ENCODE measurements at places on chromosomes 7 and 10. TPM values are rescaled to one million over a fixed set of nuclear protein-coding genes. Genes with fewer than 3 reads are reported as not detected.

The PRLHR gene
- total RNA-seq, result not detected

The PSMC2 gene
- total RNA-seq, result 84.3 TPM

The PVRIG gene
- 46.3 TPM for total RNA-seq

GRCh38 chr10:76428551-76429367 lies 997.3 kb downstream of the LRMDA start:
- H3K27ac ChIP-seq, result no peak overlapping the region
- no peak overlapping the region for H3K4me3 ChIP-seq
- no peaks in the 10 kb centered on the region for H3K4me1 ChIP-seq
- no peaks in the 10 kb centered on the region for H3K36me3 ChIP-seq
- no peak for DNase-seq

DNA sequence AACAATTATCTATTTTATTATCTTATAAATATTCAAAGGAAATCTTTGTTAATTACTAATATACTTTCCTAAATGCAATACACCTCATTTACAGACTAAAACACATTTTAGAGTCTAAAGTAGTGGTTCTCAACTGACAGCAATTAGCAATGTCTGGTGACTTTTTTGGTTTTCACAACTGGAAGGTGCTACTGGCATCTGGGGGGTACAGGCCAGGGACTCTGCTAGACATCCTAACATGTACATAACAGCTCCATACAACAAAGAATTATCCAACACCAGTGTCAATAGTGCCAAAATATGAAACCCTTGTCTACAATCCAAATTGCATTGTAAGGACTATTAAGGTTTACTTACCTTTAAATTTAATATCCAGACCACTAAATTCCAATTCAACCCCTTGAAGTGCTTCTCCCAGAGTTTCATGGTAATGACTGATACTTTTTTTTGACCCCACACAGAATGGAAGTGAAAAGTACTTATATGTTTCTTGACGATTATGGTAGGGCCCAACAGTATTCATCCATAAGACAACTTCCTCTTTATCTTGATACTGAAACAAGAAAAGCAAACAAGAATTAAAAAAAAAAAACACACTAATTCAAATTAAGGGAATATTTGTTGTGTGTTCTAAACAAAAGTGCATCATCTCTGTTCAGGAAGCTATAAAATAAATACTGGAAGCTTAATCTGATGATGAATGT lies 10.4 kb downstream of the TM9SF3 start:
- DNase-seq, result no peak
- H3K36me3 ChIP-seq, result peaks cover 24% of the 10 kb centered on the region
- no peak overlapping the region for H3K27ac ChIP-seq
- H3K4me3 ChIP-seq, result no peak overlapping the region

GRCh38 chr7:97006055-97006815 lies 882 bp downstream of the DLX6 start:
- H3K4me1 ChIP-seq, result peaks cover 26% of the 10 kb centered on the region
- no peak overlapping the region for H3K27ac ChIP-seq
- H3K27me3 ChIP-seq, result peaks cover 54% of the 10 kb centered on the region
- DNase-seq, result no peak

- DNase-seq, result peak; percentile 24
- peaks cover 7% of the 10 kb centered on the region for H3K27me3 ChIP-seq
These were observed 54.2 kb upstream of the FHIP2A start for GRCh38 chr10:114767101-114767985.

DNA sequence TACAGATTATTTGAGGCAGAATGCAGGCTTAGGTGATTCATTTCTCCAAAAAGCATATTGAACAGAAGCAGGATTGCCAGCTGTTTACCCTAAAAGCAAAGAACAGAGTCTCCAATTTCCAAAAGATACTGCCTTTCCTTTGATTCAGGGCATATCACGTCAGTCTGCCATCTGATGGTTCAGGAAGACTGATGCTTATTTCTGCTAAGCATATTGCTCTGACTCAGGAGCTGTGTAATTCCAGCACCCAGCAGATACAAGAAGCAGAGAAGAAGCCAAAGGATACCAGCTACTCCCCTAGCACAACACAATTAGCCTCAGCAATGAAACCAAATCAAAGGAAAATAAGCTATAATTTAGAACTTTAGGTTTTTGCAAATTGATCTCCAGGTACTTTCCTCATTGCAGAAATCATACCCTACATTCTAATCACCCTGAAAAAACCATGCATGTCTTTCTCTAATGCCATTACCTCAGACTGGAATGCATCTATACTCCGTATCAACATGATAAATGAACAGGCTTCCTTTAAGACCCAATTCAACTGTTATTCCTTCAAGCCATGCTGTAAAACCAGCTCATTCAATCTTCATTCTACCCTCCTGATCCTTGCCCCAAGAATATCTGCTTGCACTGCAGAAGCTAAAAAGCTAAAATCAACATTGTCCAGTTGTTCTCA lies 55.1 kb downstream of the ABI1 start:
- no peak overlapping the region for H3K27ac ChIP-seq
- H3K4me3 ChIP-seq, result peak overlapping the region; percentile 8
- H3K4me1 ChIP-seq, result peaks cover 47% of the 10 kb centered on the region
- peaks cover 4% of the 10 kb centered on the region for H3K36me3 ChIP-seq
- H3K27me3 ChIP-seq, result no peaks in the 10 kb centered on the region

The DYDC2 gene
- total RNA-seq, result not detected

GRCh38 chr7:42348631-42349030 lies 111.6 kb upstream of the GLI3 start:
- H3K27ac ChIP-seq, result no peak overlapping the region
- no peaks in the 10 kb centered on the region for H3K4me1 ChIP-seq
- H3K4me3 ChIP-seq, result no peak overlapping the region
- no peak for DNase-seq
- H3K27me3 ChIP-seq, result no peaks in the 10 kb centered on the region
- H3K36me3 ChIP-seq, result no peaks in the 10 kb centered on the region

DNA sequence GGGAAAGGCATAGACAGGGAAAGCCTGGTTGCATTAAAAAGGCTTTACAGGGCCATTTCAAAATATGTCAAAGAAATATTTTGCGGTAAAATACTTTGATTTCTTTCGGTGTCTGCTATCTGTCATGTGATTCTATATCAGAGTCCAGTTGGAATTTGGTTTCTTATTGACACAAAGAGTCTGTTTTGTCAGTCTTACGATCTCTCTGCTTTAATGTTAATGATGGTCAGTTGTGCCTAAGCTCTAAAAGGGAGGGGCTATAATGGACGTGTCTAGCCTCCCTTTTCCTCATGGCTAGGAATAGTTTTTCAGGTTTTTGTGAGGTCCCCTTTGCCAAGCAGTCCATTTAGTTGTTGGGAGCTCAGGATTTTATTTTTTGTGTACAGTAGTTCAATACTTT lies 31.5 kb downstream of the ORC5 start:
- peaks cover 23% of the 10 kb centered on the region for H3K36me3 ChIP-seq
- no peak for DNase-seq
- no peaks in the 10 kb centered on the region for H3K4me1 ChIP-seq
- H3K27me3 ChIP-seq, result no peaks in the 10 kb centered on the region
- H3K4me3 ChIP-seq, result no peak overlapping the region

- no peak overlapping the region for H3K4me3 ChIP-seq
- no peak overlapping the region for H3K27ac ChIP-seq
- no peak for DNase-seq
- no peaks in the 10 kb centered on the region for H3K4me1 ChIP-seq
- no peaks in the 10 kb centered on the region for H3K27me3 ChIP-seq
These were observed 102.6 kb downstream of the DLG5 start for GRCh38 chr10:77823811-77824542.

DNA sequence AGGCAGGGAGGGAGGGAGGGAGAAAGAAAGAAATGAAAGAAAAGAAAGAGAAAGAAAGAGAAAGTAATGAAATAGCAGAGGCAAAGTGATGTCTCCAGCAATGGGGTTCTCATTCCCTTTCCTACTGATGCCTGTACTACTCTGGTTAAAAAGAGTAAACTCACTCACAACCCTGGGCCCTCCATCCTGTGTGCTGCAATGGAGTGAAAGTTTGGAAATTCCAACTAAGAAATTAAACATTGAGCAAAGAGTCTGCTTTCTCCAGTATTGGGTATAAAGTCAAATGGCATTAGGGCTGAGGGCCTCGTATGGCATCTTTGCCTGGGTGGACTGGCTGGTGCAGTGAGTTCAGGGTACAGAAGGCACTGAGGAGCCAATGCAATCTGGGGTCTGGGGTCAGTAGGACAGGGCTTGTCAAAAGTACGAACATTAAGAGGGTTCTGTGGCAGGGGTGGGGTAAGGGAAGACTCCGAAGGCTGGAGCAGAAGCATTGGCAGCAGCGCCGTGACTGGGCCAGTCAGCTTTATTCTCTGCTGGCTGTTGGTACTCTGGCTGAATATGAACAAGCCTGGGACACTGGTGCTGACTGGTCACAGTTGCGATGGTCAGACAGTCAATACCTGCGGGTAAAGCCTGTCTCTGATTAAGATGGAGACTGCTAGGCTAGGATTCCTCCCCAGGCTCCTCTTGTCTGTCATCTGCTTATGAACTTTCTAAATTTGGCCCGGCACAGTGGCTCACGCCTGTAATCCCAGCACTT lies 24.1 kb upstream of the TNS3 start:
- no peak overlapping the region for H3K27ac ChIP-seq
- H3K4me1 ChIP-seq, result no peaks in the 10 kb centered on the region
- H3K27me3 ChIP-seq, result no peaks in the 10 kb centered on the region
- no peak overlapping the region for H3K4me3 ChIP-seq

The PRTFDC1 gene
- total RNA-seq, result 1.6 TPM

GRCh38 chr7:41446606-41447449 lies 256.1 kb downstream of the INHBA start:
- no peak for DNase-seq
- no peaks in the 10 kb centered on the region for H3K36me3 ChIP-seq
- no peaks in the 10 kb centered on the region for H3K4me1 ChIP-seq
- no peak overlapping the region for H3K4me3 ChIP-seq

GRCh38 chr10:122127943-122128342 lies 139.0 kb downstream of the TACC2 start:
- no peaks in the 10 kb centered on the region for H3K36me3 ChIP-seq
- DNase-seq, result no peak
- H3K27ac ChIP-seq, result no peak overlapping the region
- H3K27me3 ChIP-seq, result no peaks in the 10 kb centered on the region

DNA sequence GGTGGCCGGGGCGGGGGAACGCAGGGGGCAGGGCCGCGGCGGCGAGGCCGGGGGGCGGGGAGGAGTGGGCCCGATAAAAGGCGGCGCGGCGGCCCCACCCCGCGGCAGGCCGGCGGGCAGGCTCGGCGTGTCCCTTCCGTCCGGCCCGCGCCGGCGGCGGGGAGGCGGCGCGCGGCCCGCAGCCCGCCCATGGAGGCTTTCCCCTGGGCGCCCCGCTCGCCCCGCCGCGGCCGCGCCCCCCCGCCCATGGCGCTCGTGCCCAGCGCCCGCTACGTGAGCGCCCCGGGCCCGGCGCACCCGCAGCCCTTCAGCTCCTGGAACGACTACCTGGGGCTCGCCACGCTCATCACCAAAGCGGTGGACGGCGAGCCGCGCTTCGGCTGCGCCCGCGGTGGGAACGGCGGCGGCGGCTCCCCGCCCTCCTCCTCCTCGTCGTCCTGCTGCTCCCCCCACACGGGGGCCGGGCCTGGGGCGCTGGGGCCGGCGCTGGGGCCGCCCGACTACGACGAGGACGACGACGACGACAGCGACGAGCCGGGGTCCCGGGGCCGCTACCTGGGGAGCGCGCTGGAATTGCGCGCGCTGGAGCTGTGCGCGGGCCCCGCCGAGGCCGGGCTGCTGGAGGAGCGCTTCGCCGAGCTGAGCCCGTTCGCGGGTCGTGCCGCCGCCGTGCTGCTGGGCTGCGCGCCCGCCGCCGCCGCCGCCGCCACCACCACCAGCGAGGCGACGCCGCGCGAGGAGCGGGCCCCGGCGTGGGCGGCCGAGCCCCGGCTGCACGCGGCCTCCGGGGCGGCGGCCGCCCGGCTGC lies at the start of gene NANOS1:
Gene NANOS1 (plus strand): TSS at position 102 of the 808 bp plus-strand sequence. CDS start 88 bp downstream, at position 190.
- H3K4me1 ChIP-seq, result peaks cover 12% of the 10 kb centered on the region
- no peak within 1 kb of the TSS for H3K4me3 ChIP-seq
- peaks cover 23% of the 10 kb centered on the region for H3K36me3 ChIP-seq

GRCh38 chr10:87782721-87783120 lies 35.3 kb downstream of the ATAD1 start:
- peaks cover 3% of the 10 kb centered on the region for H3K4me1 ChIP-seq
- H3K4me3 ChIP-seq, result no peak overlapping the region
- no peak for DNase-seq
- H3K27ac ChIP-seq, result no peak overlapping the region

- H3K27me3 ChIP-seq, result no peaks in the 10 kb centered on the region
- H3K36me3 ChIP-seq, result no peaks in the 10 kb centered on the region
- H3K4me3 ChIP-seq, result no peak within 1 kb of the TSS
These were observed at the start of gene SFTPA1 for GRCh38 chr10:79610601-79611191. Gene SFTPA1, plus strand, starts transcription at chr10:79610939. Its CDS starts 887 bp downstream, at chr10:79611826.

The GGCT gene
- 10.9 TPM for total RNA-seq

The PLCE1 gene
- not detected for total RNA-seq

DNA sequence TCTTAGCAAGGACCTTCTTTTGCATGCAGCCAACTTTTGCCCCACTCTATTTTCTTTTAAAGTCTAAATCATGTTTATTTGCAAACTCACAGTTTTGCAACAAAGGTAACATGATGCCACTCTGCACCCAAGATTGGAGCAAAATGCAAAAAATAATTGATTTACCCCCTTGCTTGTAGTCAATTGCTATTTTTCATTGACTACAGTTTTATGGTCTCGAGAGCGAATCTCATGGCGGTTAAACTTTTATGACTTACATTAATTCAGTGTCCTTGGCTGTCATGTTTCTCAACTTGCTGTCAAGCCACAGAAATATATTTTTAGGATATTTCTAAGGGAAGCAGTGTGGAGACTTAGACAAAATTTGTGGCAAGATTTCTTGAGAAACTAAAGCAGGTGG lies 110.0 kb upstream of the JCAD start:
- no peak overlapping the region for H3K4me3 ChIP-seq
- H3K27ac ChIP-seq, result no peak overlapping the region
- H3K36me3 ChIP-seq, result no peaks in the 10 kb centered on the region
- no peaks in the 10 kb centered on the region for H3K4me1 ChIP-seq
- H3K27me3 ChIP-seq, result no peaks in the 10 kb centered on the region

- H3K27me3 ChIP-seq, result no peaks in the 10 kb centered on the region
- H3K4me1 ChIP-seq, result peaks cover 13% of the 10 kb centered on the region
- peak overlapping the region; percentile 32 for H3K4me3 ChIP-seq
- DNase-seq, result no peak
- H3K27ac ChIP-seq, result peak overlapping the region; percentile 42
- H3K36me3 ChIP-seq, result no peaks in the 10 kb centered on the region
These were observed 44.2 kb downstream of the JMJD1C start for GRCh38 chr10:63421591-63421990.

The SYT15 gene
- total RNA-seq, result 0.67 TPM

GRCh38 chr10:4020631-4021030 lies 235.6 kb upstream of the KLF6 start:
- H3K4me3 ChIP-seq, result no peak overlapping the region
- no peak for DNase-seq
- H3K4me1 ChIP-seq, result no peaks in the 10 kb centered on the region
- no peak overlapping the region for H3K27ac ChIP-seq

The EPHB4 gene
- total RNA-seq, result 3.0 TPM

DNA sequence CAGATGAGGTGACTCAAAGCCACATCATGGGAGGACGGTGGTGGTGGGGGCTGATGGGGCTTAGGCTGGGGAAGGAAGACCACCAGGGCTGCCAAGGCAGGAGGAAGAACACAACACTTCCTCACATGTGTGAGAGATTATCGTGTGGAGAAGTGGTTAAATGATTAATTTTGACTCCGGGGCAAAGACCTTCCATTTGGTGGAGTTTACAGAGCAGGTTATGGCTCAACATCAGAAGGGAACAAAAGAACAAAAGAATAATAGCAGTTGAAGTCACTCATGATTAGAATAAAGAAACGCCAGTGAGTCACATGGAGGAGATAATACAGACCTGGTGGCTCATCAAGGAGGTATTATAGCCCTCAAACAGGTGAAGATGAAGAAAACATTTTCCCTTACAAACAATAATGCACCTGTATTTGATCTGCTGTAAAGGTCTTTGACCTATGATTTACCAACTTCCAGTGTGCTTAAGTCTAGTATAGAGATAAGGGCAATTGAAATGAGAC lies 170.1 kb downstream of the PKD1L1 start:
- H3K4me3 ChIP-seq, result no peak overlapping the region
- H3K27me3 ChIP-seq, result no peaks in the 10 kb centered on the region
- no peaks in the 10 kb centered on the region for H3K36me3 ChIP-seq
- no peak for DNase-seq
- H3K4me1 ChIP-seq, result no peaks in the 10 kb centered on the region

All from CD4-positive, CD25-positive, alpha-beta regulatory T cell (primary cell).